Omental fat pad (tissue), 4 donors: ENCODE measurements at places on chromosomes 4 and X.

GRCh38 chrX:2404776-2405175 lies 96.0 kb downstream of the DHRSX start:
- no peak for DNase-seq

GRCh38 chrX:55326985-55327384 lies 62.3 kb upstream of the PAGE3 start:
- DNase-seq, result no peak

- DNase-seq, result no peak
Observed at GRCh38 chrX:134139090-134139489, 97.9 kb upstream of the CCDC160 start.

DNA sequence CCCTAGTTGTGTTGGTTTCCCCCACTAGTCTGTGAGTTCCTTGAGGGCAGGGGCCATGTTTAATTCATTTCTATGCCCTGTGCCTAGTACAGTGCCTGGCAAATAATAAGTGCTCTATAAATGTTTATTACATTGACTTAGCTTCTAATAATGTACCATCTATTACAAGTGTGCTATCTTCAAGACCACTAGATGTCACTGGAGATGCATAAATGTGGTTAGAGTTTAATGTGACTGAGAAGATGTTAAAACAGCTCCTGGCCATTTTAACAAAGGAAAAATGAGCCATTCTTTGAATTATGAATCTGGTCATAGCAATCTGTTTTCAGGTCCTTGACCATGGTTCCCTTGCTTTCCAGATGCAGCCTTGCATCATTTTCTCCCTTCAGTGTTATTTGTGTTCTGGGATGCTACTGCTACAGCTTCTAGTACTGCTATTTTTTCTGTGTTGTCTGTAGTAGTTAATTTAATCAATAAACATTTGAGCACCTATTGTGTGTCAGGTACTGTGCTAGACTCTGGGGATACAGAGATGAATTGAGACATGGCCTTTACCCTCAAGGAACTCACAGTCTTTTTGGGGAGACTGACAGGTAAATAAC lies 43.2 kb downstream of the SLC9A6 start:
- no peak for DNase-seq

- no peak for DNase-seq
Observed at GRCh38 chr4:131137196-131137595, 2011.9 kb upstream of the PCDH10 start.

GRCh38 chrX:51860679-51861078 lies 32.7 kb upstream of the MAGED1 start:
- no peak for DNase-seq

- no peak for DNase-seq
Observed at GRCh38 chr4:81359207-81359606, 112.5 kb downstream of the RASGEF1B start.

- no peak for DNase-seq
Observed at GRCh38 chr4:140302151-140302859, 71.1 kb upstream of the SCOC start.

DNA sequence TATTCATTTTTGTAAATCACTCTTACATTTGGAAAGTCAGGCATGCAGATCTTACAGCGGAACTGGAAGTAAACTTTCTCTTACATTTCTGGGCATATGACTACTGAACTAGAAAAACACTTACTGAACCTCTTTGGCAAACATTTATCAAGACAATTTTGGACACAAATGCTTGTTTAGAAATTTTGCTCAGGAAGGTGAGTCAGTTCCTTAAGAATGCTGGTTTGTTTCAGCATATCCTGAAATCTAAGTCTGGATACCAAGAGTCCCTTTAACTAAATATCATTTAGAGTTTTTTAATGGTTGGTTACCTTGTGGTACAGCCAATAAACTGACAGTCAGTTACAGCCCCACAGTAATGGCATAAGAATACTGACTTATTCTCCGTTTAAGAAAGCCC lies 15.0 kb downstream of the SHISA3 start:
- DNase-seq, result no peak

GRCh38 chr4:67678612-67679011 lies 22.3 kb downstream of the UBA6 start:
- no peak for DNase-seq

GRCh38 chrX:151396042-151396824 lies 773 bp upstream of the VMA21 start:
- DNase-seq, result no peak

DNA sequence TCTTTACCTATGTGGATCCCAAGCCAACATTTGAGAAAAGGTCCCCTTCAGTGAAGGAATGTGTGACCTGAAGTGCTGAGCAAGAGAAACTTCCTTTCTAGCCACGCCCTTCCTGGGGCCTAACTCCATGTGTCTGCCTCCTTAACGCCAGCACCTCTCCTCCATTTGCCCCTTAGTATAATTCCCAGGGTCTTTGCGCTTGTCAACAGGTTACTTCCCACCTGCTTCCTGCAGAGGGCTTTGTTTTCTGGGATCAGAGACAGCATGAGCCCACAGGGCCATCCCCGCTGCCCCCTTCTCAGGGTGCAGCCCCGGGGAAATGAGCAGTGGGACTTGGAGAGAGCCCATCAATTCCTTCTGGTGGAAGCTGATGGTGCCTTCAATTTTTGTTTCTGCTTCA lies 45.9 kb upstream of the DRD5 start:
- DNase-seq, result no peak

DNA sequence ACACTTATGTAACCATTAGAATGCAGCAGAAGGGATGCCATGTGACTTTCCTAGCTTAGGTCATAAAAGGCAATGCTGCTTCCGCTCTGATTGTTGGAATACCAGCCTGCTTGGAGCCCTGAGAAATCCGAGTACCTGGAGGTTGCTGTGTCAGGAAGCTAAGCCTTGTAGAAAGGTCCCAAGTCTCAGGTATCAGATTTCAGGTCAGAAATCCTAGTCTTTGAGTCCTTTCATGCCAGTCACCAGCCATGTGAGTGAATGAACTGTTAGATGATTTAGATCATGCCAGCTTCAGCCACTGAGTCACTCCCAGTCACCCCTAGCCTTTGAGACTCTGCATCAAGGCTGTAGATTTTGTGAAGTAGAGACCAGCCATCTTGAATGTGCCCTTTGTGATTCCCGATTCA lies 23.5 kb downstream of the RAP1GDS1 start:
- no peak for DNase-seq

GRCh38 chr4:75169427-75169826 lies 236.5 kb downstream of the PARM1 start:
- no peak for DNase-seq

GRCh38 chrX:150163956-150164726 lies 199.0 kb upstream of the MAMLD1 start:
- no peak for DNase-seq

GRCh38 chr4:184825141-184825895 lies 450 bp downstream of the ACSL1 start:
- DNase-seq, result no peak

GRCh38 chr4:120005076-120005475 lies 61.6 kb downstream of the MAD2L1 start:
- no peak for DNase-seq

GRCh38 chrX:16319929-16320328 lies 152.6 kb downstream of the MAGEB17 start:
- DNase-seq, result no peak

DNA sequence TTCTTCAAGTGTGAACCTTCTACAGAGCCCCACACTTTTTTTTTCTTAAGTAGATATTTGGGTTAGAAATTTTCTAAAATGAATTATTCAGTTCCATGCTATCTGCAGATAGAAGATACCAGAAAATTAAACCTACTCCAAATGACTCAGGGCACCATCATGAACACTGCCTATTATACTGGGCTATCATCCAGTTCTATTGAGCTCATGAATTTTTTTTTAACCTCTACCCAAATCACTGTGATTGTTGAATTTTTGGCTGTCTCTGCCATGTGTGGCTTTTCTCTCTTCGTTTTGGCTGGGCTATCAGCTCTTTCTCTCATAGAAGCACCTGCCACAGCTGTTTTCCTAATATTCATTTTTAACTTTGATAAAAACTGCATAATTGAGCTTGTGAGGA lies 31.0 kb upstream of the SLC34A2 start:
- no peak for DNase-seq

GRCh38 chr4:10082459-10083272 lies 33.9 kb downstream of the WDR1 start:
- DNase-seq, result peak; percentile 8

DNA sequence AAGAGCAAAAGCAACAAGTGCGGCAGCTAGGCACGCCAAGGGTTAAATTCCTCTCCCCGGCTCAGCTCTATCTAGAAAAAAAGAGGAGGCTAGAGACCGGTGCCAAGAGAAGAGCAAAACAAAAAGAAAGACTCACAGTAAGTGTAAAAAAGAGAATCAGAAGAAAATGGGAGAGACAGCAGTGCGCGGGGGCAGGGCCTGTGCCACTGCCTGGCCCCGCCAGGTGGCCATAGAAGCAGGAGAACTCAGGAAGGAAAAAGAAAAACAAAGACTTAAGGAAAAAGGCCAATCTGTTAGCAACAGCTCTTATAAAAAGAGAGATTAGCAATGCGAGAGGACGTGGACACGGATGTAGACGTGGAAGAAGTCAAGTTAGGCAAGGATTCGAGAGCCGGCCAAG lies 3.2 kb downstream of the ACOX3 start:
- DNase-seq, result no peak

DNA sequence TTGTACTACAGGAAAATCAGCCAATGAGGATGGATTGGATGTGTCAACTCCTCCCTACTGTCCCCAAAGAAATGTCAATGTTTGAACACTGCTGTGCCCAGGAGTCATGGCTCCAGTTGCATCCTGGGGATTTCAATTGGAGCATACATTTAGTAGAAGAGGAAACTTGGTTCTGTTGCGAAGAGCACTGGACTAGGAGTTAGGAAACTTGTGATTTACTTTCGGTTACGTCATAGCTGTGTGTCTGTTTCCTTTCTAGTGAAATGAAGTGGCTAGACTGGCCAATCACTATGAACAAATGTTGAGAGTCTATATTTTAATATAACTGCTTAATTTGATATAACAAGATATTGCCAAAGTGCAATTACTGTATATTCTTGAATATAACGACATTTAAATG lies 35.2 kb downstream of the ARL9 start:
- DNase-seq, result no peak
